ENCODE measurements at places on chromosomes 13 and 19. TPM values are rescaled to one million over a fixed set of nuclear protein-coding genes. Genes with fewer than 3 reads are reported as not detected.

GRCh38 chr13:113297370-113298042, 467 bp downstream of the LAMP1 start:
- peak; percentile 33 for DNase-seq

GRCh38 chr19:3324405-3324856, 42.0 kb upstream of the NFIC start:
- DNase-seq, result peak; percentile 73

The OR1M1 gene
- total RNA-seq, result not detected

- DNase-seq, result peak; percentile 39
These were observed 79.1 kb downstream of the ABCC4 start for GRCh38 chr13:95221971-95222732.

The DNAJC15 gene
- 22.8 TPM for total RNA-seq

GRCh38 chr19:5537870-5538269, 29.9 kb downstream of the TINCR start:
- no peak for DNase-seq

The SMAD9 gene
- 9.7 TPM for total RNA-seq

The KCNJ14 gene
- total RNA-seq, result 1.2 TPM

- no peak for DNase-seq
These were observed 3.4 kb downstream of the EIF3G start for GRCh38 chr19:10116085-10116865.

DNA sequence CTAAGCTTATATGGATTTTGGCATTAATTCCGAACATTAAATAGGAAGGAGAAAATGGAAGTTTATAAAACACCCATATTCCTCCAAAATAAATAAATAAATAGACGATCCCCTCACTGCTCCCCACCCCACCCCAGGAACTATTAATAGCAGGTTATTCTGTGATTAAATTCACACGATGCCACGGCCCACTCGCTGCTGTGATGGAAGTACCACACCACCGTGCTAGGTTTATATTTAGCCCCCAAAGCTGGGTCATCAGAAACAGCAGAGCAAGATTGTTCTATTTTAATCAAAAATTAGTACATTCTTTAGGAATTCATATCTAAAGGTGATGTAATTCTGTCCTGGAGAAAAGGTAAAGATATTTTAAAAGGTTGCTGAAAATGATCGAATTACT, 65.4 kb downstream of the CCDC70 start:
- no peak for DNase-seq

DNA sequence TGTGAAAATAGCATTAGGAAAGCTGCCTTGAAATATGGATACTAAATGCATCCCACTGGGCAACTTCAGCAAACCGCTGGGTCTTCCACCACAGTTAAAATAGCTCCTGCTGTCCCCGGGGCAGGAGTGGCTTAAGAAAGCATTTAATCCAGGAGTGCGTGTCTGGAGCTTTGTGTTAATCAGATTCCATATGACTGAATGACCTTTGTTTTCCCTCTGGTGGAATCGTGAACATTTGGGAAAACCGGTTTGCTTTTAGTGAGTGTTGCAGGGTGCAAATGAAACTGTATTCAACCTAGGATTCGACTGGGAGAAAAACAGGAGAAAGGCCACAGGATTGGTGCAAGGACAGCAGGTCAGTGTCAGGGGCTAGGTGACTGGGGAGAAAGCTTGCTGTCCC, 237.6 kb upstream of the MAB21L1 start:
- no peak for DNase-seq

DNA sequence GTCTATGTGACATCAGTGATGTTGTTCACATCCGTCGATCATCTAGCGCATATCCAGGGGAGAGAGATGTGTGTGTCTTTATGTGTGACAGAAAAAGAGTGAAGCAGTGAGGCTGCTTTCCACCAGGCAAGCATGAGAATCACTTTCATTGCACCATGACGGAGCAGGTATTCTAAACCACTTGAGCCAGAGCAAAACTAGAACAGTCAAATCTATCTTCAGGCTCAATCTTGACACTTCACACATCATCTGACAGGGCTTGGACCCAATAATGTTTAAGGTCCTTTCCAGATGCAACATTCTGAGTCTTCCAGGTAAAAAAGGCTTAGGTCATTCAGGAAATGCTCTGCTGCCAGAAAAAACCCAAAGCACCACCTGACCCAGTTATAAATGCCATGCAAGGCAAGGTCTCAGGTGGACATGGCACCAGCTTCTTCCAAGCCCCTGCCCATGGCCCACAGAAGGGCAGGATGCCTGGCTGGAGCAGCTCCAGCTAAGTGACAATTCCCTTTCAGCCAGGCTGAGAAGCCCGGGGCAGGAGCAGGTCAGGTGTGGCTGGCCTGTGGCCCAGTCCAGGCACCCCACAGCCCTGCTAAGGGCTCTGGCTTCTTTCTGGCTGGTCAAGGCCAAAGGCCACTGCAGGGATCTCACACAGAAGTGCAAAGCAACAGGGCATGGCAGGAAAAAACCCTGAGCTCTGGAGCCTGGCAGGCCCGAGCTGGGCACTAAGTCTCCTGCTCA, 5.0 kb downstream of the ELAVL1 start:
- DNase-seq, result no peak

The LRG1 gene
- 11.6 TPM for total RNA-seq

- no peak for DNase-seq
These were observed 18.8 kb downstream of the KL start for GRCh38 chr13:33034882-33035520.

The ANKRD27 gene
- total RNA-seq, result 35.7 TPM

The ZNF723 gene
- total RNA-seq, result not detected

GRCh38 chr13:59542303-59542702, 621.4 kb downstream of the DIAPH3 start:
- no peak for DNase-seq

- no peak for DNase-seq
These were observed 125.0 kb downstream of the HS6ST3 start for GRCh38 chr13:96214824-96215445.

DNA sequence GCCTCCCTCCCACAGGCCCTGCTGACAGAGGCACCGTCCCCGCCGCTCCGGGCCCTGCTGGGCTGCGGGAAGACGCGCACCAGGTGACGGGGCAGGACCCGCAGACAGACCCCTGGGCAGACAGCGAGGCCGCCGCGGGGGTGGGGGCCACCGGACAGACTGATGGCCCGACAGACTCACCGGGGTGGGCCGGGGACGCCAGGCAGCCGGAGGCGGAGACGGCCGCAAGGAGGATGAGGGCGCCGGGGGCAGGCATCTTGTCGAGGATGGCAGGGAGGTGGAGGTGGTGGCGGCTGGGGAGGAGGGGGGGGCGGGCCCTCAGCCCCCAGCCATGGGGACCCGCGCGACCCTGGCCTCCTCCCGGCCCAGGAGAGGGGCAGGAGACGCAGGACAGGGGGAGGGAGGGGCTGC, 309 bp downstream of the LMTK3 start:
- no peak for DNase-seq

The CLIP3 gene
- total RNA-seq, result 3.1 TPM

- no peak for DNase-seq
These were observed 39.6 kb upstream of the C1QTNF9 start for GRCh38 chr13:24269821-24270220.

- DNase-seq, result no peak
These were observed 52.0 kb downstream of the DIAPH3 start for GRCh38 chr13:60111691-60112090.

The BEST2 gene
- total RNA-seq, result 207 TPM

The ANKRD24 gene
- total RNA-seq, result 1.1 TPM

- DNase-seq, result no peak
These were observed 537.5 kb downstream of the DCT start for GRCh38 chr13:93942016-93942415.

- DNase-seq, result no peak
These were observed 25.1 kb upstream of the CACTIN start for GRCh38 chr19:3651684-3652083.
